Stimulated activated CD8-positive, alpha-beta memory T cell treated with anti-CD3 and anti-CD28 coated beads, Interleukin-7, amount 100 ng/mL, for 1 hour (primary cell): ENCODE measurements at places on chromosomes 1 and 21.

GRCh38 chr1:212458817-212459216 lies 26.1 kb downstream of the NENF start:
- no peak for DNase-seq

GRCh38 chr1:59116920-59117542 lies 179.9 kb upstream of the FGGY start:
- DNase-seq: no peak

GRCh38 chr1:53142226-53142853 lies at the start of gene SLC1A7:
Gene SLC1A7, minus strand, starts transcription at chr1:53142638. Its CDS starts 189 bp downstream, at chr1:53142449.
- DNase-seq: no peak

- no peak for DNase-seq
Measured at GRCh38 chr21:17786071-17786850, 32.9 kb downstream of the C21orf91 start.

- DNase-seq: no peak
Measured at GRCh38 chr21:32256873-32257620, 21.8 kb downstream of the MIS18A start.

DNA sequence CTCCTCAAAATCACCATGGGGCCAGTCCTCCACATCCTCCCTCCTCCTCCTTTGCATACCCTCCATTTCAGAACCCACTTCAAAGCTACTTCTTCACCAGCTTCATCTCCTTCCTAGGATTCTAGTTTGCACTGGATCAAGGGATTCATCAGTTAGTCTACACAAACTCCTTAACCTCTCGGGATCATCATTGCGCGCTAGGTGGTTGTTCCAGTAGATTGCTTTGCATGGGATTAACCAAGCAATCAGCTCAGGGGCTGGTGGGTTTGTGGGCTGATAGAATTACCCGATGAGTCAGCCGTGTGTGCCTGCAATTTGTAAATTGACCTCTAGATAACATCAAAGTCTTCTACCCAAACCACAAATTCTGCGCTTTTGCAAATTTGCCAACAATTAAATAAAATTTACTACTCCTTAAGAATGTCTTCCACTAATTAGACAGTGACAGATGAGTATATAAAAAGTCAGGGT lies 7.7 kb downstream of the KANK4 start:
- DNase-seq: no peak

DNA sequence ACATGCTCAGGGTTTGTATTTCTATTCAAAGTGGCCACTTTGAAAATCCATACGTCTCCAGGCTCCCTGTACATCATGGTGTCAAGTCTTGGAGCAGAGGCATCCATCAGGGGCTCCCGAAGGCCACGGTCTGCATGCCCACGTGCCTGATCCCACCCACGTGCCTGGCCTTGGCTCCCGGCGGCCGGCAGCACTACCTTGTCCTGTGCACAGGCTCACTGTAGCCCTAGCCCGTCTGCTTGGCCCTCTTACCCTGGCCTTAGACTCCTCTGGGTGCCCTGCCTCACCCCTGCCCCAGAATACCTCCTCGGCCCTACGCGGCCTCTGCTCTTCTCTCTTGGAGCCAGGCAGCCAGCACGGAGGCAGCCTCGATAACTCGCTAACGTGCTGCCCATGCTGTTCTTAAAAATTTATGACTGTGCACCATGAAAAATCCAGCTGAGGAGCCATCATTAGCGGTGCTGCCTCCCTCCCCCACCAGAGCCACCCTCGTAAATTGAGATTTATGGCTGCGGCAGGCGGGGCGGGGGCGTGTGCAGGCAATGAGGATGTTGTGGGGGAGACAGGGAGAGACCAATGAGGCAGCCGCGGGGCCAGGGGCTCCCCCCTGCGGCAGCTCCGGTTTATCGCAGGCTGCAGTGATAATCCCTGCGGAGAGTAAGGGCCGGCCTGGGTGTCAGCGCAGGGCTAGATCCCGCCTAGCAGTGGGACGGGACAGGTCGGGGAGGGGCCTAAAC lies 24.6 kb downstream of the DMAP1 start:
- no peak for DNase-seq

GRCh38 chr1:64923294-64923718 lies 43.0 kb downstream of the JAK1 start:
- peak; percentile 13 for DNase-seq

DNA sequence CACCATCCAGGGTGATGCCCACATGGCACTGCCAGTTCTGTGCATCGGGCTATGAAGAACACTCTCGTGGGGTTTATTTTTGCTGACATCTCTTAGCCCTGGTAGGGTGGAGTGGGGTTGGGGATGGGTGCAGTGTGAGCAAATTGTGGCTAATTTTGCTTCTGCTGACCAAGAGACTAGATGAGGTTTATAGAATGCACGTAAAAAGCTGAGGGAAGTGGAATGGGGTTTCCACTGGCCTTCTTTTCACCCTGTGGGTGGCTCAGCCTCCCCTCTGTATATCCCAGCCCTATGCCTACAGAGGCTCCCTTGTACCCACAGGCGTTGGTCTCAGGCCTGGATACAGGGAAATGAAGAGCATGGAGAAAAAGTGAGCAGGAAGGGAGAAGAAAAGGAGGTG lies 44.1 kb upstream of the RAB4A start:
- DNase-seq: no peak

- DNase-seq: no peak
Measured at GRCh38 chr1:212629450-212630157, 21.0 kb downstream of the ATF3 start.

DNA sequence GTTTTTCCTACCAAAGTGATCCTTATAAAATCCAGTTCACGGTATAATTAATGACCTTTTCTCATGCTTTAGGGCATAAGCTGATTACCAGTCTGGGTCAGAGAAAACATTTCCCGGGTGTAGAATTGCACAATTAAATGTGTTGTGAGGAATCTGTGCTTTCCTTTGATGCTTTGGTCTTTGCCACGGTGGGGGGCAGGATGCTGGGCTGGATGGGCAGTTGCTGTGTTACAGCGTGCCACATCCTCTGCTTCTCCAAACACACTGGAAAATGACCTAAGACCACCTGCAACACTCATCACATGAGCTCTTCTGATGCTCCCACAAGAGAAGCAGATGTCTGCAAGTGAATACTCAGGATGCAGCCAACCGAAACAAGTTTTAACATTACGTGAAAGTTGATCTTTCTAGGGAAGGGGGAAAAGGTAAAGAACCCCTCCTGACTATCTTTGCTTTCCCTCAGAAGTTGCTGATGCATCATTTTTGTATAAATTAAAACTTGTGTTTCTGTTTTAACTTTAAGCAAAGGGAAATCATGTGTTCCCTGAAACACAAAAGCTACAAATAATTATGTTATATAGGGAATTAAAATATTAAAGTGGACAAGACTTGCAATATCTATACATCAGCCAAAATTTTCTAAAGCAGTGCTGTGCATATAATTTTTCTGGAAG lies 515.3 kb upstream of the NR5A2 start:
- DNase-seq: no peak

- DNase-seq: no peak
Measured at GRCh38 chr1:161069241-161069640, 450 bp downstream of the ARHGAP30 start.

DNA sequence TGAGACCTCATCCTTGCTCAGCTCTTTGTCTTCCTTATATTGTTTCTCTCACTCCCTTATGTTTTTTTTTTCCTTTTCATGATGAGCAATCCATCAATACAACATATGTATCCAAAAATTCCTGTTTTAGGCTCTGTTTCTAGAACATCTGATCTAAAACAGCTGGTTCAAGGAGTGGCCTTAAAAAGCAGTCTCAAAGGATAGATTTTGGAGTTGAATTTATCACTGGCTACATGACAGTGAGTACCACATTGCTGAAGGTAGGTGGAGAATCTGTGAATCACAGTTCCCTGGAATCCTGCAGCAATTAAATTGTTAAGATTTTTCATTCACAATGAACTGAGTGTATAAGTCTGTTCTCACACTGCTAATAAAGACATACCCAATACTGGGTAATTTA lies 155.8 kb upstream of the ADAMTS5 start:
- DNase-seq: no peak

DNA sequence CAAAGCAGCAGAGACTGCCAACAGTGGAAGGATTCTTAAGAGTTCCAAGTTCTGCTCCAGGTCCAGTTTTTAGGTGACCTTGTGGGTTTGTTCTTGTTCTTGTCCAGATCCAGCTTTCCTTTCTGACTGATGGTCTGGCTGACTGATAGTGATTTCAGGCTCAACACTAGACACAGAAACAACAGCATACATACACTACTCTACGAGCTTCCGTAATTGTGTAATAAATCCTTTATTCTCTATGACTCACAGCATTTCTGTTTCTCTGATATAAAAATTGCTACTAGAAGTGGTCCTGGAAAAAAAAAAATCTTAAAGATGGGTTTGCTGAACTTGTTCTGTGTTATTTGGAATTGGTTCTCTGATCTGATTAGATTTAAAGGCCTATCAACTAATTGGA lies 62.2 kb upstream of the PTCH2 start:
- no peak for DNase-seq

- no peak for DNase-seq
Measured at GRCh38 chr1:198151688-198152087, 5.1 kb upstream of the NEK7 start.

DNA sequence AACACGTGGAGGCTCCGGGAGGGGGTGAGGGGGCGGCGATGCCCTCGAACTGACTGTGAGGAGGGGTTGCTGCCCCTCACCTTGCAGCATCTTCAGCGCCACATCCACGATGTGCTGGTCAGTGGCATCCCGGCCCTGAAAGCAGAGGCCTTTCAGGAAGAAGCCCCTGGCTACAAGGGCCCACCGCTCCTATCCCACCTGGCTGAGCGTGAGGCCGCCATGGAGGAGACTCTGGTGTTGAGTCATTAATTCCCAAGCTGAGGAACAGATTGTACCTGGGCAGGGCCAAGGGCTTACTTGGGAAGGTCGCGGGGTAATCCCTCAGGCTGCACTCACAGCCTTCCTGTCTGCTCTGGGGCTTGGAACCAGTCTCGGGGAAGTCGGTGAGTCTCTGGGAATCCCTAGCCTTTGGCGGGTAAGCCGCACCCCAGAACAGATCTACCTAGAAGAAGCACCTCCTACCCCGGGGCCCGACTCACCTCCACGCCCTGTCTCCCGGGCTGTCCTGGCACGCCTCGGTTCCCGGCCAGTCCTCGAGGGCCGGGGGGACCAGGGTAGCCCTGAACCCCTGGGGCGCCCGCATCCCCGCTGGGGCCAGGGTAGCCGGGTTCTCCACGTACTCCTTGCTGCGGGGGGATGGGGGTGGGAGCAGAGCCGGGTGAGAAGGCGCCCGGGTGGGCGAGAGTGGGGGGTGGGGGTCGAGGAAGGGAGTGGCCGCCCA lies 13.9 kb downstream of the COL9A2 start:
- no peak for DNase-seq

- no peak for DNase-seq
Measured at GRCh38 chr1:7257225-7257624, 472.0 kb downstream of the CAMTA1 start.

GRCh38 chr1:235650341-235651169 lies 971 bp upstream of the GNG4 start:
- no peak for DNase-seq

- DNase-seq: no peak
Measured at GRCh38 chr1:211198111-211198510, 61.1 kb upstream of the RCOR3 start.

GRCh38 chr1:80961464-80962190 lies 839.1 kb upstream of the ADGRL2 start:
- DNase-seq: no peak

GRCh38 chr1:167798952-167799351 lies 77.2 kb downstream of the MPZL1 start:
- DNase-seq: no peak

GRCh38 chr21:35397781-35398180 lies 348.7 kb upstream of the RUNX1 start:
- DNase-seq: no peak

DNA sequence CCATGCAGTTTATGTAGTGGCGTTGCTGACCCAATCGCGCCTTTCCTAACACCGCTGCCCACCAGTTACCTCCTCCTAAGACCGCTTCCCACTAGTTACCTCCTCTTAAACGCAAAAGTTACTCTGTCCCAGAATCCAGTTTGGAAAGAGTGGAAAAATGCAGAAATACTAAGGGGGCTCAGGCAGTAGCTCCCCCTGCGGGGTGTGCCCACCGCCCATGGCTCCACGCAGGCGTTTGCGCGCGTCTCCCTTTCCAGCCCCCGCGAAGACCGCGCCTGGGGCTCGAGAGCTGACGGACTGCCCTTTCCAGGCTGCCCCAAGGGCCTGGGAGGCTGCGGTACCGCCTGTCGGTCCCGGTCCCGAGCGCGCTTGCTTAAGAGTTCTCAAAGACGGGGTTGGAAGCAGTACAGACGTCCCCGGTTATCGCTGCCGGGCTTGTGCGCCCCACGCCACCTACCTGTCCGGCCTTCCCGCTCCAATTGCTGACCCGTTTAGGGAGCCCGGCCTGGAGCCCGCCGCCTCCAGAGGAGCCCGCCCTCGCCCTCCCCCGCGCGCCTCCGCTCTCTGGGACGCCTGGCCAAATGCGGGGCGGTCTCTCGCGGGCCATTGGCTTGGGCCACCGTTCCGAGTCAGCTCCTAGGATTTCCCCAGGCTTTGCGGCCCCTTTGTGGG lies 414.1 kb upstream of the ESRRG start:
- DNase-seq: no peak

DNA sequence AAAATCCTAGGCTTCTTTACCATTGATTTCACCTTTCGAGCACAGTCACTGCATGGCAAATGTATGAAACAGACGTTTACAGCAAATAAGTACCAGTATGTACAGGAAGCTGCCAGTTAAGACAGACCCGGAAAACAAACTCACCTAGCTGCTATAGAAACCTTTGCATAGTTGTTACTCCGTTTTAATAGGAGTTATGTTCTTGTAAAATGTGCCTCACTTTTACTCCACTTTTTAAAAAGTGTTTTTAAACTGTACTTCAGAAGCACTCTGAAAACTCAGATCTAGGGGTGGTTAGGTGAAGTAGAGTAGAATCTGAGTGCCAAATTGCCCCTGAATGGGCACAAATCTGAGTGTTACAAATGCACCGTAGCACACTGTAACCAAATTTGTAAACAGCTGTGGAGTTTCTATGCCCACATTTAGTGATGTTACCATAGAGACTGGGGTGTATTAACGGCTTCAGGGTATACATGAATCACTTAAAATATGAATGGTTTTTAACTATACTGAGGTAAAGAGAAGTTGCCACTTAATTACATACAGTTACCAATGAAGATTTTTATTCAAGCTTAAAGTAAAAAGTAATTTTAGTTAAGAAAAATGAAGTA lies 30.7 kb downstream of the CNIH4 start:
- DNase-seq: no peak
